CD4-positive, alpha-beta T cell (primary cell): ENCODE measurements at places on chromosomes 4 and X.
A peak's percentile ranks its signal among the peaks of the same experiment; 100 is the strongest.

GRCh38 chr4:36399762-36400353 lies 118.4 kb downstream of the DTHD1 start:
- DNase-seq, result peak; percentile 45

DNA sequence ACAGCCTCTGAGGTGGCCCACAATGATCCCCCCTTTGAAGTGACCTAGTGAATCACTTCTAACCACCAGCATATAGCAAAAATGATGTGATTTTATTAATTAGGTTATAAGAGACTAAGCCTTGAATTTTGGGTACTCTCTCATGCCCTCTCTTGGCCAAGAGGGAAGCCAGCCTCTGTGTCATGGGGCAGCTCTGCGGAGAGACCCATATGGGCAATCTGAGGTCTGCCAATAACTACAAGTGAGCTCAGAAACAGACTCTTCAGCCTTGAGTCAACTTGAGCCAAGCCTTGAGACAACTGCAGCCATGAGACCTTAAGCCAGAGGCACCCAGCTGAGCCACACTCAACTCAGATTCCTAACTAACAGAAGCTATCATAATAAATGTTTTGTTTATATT lies 45.7 kb downstream of the MANBA start:
- no peak for DNase-seq

DNA sequence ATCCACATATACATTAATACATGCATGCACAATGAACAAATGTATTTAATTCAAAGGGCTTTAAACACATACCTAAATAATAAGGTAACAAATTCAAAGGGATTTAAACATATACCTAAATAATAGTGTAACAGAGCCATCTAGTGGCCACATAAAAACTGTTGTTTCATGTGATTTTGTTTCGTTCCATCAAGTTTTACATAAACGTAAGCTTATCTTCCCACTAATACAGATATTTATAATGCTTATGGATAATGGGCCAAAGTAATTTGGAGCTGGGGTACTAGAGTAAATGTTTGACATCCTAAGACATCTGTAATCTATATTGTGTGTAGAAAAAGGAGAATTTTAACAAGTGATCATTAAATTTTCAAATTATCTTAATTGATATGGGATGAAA lies 82.3 kb downstream of the PRSS12 start:
- no peak for DNase-seq

DNA sequence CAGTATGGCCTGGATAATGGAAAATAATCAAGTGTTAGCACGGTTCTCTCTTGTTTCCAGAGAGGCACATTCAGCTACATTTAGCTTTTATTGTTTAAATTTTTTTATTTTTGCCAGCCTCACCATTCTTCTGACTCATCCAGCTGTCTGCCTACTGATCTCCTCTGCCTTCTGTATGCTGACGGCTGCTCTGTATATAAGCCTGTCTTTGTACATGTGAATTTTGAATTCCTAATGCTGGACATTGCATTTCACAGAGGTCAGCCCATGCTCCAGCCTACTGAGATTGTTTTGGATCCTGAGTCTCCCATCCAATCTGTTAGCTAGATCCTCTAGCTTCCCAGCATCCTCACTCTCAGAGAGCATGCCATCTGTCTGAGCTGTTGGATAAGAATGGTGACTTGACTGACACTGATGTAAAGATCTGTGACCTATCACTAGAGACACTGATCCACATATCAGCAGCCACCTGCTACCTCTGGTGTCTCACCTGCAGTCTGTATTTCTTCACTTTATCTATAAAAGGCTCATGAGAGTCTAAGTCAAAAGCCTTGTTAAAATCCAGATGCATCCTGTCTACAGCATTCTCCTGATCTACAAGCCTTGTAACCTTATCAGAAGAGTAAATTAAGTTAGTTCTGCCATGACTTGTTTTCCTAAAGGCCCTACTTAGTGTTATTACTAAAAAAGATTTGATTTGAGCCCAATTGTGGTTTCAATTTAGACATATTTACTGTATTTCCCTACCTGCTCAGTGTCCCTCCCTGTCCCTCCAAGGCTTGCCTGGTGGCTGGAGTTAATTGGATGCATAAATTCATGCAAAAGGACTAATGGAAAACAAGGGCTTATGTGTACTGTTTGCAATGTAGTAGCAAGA lies 25.6 kb upstream of the ARHGAP36 start:
- DNase-seq, result no peak

GRCh38 chrX:11703855-11704254 lies 38.1 kb upstream of the ARHGAP6 start:
- no peak for DNase-seq

DNA sequence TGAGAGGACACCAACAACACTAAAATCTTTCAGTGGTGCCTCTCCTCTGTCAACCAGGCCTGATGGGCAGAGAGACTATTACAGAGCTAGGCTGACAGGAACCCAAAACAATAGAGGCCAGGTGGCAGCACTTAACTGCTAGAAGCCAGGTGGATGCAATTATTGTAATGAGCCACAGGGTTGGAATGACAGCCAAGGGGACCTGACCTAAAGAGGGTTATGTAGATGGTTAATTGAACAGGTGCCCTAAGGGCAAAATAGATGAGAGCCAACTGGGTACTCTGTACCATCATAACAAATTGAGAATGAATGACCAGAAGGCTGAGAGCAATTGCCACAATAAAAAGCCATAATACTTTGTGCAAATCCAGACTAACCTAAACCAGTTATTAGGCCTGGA lies 24.7 kb upstream of the FRAS1 start:
- DNase-seq, result no peak

DNA sequence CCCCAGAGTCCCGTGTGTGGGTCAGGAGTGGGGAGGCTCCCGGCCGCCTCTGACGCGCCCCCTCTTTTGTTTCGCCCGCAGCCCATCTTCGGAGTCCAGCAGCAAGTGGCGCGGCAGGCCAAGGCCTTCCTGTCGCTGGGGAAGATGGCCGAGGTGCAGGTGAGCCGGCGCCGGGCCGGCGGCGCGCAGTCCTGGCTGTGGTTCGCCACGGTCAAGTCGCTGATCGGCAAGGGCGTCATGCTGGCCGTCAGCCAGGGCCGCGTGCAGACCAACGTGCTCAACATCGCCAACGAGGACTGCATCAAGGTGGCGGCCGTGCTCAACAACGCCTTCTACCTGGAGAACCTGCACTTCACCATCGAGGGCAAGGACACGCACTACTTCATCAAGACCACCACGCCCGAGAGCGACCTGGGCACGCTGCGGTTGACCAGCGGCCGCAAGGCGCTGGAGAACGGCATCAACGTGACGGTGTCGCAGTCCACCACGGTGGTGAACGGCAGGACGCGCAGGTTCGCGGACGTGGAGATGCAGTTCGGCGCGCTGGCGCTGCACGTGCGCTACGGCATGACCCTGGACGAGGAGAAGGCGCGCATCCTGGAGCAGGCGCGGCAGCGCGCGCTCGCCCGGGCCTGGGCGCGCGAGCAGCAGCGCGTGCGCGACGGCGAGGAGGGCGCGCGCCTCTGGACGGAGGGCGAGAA lies 117.5 kb downstream of the DCTD start:
- DNase-seq, result no peak

GRCh38 chrX:67619253-67619652 lies 75.4 kb downstream of the AR start:
- no peak for DNase-seq

DNA sequence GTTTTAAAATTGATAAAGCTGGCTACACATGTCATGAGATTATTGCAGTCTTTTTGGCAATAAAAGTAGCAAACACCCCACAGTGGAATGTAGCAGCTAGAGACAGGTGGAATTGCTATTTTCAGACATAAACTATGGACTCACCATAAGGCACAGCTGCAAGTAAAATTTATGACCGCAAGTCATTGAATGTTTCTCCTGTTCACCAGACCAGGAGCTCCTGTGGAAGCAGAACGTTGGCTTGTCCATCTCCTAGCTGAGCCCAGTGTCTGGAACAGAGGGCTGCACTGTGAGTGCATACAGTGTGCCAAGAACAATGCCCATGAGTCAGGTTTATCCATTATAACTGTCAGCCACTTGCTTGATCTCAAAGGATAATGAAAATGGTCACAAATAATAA lies 538.2 kb downstream of the INPP4B start:
- no peak for DNase-seq

DNA sequence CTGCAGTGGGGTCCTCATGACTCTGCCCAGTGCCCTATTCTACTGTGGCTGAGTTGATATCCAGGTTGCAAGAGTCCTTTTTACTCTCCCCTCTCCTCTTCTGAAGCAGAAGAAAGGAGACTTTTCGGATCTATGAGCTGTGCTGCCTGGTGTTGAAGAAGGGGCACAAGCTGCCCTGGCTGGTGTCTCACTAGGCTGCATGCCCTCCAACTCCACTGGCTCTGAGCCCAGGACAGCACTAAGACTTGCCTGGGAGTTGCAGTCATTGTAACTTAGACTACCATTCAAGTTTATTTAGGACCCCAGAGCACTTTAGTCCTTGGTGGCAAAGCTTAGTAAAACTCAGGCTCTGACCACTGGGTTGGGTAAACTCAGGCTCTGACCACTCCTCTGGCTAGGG lies 89.4 kb downstream of the GABRB1 start:
- no peak for DNase-seq

DNA sequence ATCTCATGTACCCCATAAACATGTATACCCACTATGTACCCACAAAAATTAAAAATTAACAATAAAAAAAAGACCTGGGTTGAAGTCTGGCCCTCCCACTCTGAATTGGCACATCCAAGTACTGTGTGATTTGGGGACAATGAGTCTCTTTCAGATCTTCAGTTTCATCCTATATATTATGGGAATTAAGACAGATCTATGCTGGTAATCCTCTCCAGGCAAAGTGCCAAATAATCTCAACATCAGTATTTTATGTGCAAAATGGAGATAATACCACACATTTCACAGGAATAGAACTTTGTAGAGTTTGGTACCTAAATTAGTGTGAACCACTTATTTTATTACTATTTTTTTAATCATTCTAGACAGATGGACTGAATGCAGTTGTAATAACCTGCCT lies 11.0 kb upstream of the SCD5 start:
- no peak for DNase-seq

- DNase-seq, result no peak
Measured at GRCh38 chr4:109861271-109861670, 13.4 kb downstream of the LRIT3 start.

DNA sequence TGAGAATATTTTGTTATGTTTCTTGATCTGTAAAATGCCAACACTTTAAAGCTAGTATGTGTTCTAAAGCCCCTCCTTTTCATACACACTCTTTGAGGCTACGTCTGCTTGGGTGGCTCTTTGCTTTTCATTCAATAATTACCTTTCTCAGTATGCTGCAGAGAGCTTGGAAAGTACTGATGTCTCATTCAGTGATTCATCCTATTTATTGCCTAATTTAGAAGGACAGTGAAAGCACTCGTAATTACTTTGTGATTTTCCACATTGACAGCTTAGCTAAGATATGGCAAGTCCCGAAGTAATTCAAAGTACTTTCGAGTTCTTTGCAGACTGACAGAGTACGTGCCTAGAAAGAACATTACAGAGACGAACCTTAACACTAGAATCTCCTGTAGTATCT lies 57.2 kb downstream of the BMP15 start:
- no peak for DNase-seq

- DNase-seq, result no peak
Measured at GRCh38 chr4:186158021-186158813, 33.1 kb upstream of the CYP4V2 start.

GRCh38 chr4:186778134-186778533 lies 54.5 kb upstream of the FAT1 start:
- no peak for DNase-seq

DNA sequence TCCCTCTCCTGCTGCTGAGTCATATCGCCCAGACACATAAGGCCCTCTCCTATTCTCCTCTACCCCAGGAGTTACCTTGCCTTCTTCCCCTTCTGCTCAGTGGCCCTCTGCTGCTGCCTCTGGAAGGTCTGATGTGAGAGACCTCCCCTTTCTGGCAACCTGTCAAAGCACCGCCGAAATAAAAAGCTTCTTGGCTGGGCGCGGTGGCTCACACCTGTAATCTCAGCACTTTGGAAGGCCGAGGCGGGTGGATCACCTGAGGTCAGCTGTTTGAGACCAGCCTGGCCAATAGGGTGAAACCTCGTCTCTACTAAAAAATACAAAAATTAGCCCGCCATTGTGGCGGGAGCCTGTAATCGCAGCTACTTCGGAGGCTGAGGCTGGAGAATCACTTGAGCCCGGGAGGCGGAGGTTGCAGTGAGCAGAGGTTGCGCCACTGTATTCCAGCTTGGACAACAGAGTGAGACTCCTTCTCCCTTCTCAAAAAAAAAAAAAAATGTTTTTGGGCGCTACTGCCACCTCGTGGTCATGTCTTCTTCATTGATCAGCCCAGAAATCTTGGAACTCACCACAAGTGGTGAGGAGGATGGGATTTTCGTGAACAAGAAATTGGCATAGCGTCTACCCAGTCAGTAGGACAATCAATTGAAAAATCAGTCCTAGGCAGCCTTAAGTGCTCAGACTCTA lies 8.6 kb upstream of the ZXDA start:
- DNase-seq, result peak; percentile 1

DNA sequence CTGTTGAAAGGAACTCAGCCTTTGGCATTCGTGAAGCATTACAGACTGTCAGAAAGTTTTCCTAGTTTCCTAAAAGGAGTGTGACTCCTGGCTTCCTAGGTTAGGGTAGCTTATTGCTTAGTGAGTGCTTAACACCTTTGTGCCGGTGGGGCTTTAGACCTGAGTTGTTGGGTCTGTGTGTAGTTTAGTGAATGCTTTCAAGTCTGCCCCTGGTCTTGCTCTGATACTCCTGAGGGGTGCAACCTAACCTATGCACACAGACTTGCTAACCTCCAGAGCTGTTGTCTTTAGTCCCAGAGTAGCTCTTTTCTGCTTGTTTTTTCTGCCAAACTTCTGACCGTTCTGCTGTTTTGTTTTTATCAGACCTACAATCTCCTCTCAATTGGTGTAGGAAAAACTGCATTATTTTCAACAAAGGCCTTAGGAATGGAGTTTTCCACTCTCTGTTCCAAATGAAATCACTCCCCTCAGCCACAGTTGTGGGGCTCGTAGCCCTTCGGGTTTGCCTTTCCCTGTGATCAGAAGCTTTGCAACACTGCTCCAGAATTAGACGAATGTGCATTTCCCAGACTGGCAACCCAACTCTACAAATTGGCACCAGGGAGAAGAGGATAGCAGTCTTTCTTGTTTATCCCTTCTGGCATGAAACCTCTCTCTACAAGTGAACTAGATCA lies 1399.1 kb upstream of the PCDH7 start:
- no peak for DNase-seq

GRCh38 chrX:120452131-120452530 lies 17.0 kb downstream of the LAMP2 start:
- DNase-seq, result peak; percentile 14

DNA sequence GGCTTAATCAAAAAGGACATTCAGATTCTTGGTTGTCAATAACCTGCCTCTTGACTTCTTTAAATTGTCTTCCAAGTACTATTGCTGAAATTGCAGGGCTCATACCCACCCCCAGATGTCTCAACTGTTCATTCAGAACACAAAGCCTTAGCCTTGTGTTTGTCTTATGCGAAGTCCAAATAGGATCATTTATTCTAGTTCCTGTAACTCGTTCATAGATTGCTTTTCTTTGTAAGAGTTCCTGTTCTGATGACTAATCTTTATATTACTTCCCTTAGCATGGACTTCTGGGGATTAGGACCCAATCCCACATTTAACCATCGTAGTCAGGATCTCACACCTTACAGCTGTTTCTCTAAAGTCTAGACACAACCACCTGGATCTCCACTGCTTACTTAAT lies 226.0 kb downstream of the VEGFC start:
- no peak for DNase-seq

GRCh38 chr4:154368060-154368459 lies 123.5 kb downstream of the DCHS2 start:
- no peak for DNase-seq
